Suprapubic skin (tissue), 4 donors: ENCODE measurements at places on chromosomes 1 and 21. TPM values are rescaled to one million over a fixed set of nuclear protein-coding genes. Genes with fewer than 3 reads are reported as not detected.

DNA sequence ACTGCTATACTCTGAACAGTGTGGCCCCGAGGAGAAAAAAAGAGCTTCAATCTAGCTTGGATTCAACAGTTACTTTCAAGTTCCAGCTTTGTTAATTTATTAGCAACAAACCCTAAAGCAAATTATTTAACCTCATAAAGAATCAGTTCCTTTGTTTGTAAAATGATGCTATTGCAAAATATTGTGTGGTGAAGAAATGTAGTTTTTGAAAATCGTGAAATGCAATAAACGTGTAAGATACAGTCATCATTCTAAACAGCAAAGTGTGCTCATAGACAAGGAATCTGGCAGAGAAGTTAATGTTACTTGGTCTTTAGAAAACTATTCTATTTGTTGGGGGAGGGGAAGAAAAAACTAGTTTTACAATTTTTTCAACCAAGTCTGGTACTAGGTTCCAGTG is 297.6 kb upstream of the ADGRL4 start:
- H3K4me1 ChIP-seq: no peaks in the 10 kb centered on the region
- H3K27ac ChIP-seq: no peak overlapping the region
- no peak for DNase-seq
- H3K36me3 ChIP-seq: no peaks in the 10 kb centered on the region
- H3K4me3 ChIP-seq: no peak overlapping the region

Gene IFI16
- 67.1 TPM for total RNA-seq

- H3K36me3 ChIP-seq: no peaks in the 10 kb centered on the region
- no peak overlapping the region for H3K4me3 ChIP-seq
- no peak for DNase-seq
- peaks cover 37% of the 10 kb centered on the region for H3K4me1 ChIP-seq
- peak overlapping the region; percentile 84 for H3K27ac ChIP-seq
- H3K27me3 ChIP-seq: peaks cover 100% of the 10 kb centered on the region
Observed at GRCh38 chr1:118989878-118990378, 1.8 kb upstream of the TBX15 start.

Gene GUCA2B
- not detected for total RNA-seq

DNA sequence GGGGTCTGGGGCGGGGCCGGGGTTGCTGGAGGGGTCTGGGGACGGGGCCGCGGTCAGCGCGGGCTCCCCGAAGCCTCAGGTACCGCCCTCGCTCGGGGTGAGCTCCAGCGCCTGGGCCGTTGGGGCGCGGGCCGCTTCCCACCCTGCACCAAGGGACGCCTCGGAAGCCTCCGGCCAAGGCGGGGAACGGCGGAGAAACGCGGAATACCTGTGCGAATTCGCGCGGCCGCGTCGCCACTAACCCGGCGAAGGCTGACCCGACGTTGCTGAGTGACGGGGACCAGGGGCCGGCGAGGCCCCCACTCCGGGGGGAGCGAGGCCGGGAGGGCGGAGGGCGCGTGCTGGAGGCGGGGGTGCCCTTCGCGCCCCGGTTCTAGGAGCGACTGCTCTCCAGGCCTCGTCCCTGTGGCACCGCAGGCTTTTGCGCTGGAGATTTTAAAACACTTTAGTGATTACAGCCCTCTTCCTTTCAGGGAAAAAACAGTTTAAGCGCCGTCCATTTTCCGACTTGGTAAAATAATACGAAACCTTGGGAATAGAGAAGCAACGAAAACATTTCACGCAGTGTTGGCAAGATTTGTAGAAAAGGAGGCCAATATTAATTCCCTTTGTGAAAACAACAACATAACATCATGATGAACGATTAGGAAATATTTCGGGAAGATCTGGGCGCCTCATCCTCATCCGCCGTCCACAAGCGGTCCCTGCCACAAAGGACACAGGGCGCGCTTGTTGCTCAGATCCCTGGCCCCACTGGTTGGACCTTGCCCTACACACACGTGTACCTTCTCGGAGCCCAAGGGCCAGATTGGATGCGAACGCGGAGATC is 971 bp upstream of the GNG4 start:
- peaks cover 28% of the 10 kb centered on the region for H3K4me1 ChIP-seq
- no peak overlapping the region for H3K27ac ChIP-seq
- no peaks in the 10 kb centered on the region for H3K36me3 ChIP-seq
- peak overlapping the region; percentile 66 for H3K4me3 ChIP-seq
- H3K27me3 ChIP-seq: peaks cover 81% of the 10 kb centered on the region
- DNase-seq: no peak

- no peak for DNase-seq
- no peak overlapping the region for H3K27ac ChIP-seq
- H3K27me3 ChIP-seq: no peaks in the 10 kb centered on the region
- peaks cover 5% of the 10 kb centered on the region for H3K36me3 ChIP-seq
- no peak overlapping the region for H3K4me3 ChIP-seq
Observed at GRCh38 chr1:17012775-17013490, 1.2 kb upstream of the ATP13A2 start.

GRCh38 chr1:235999259-235999925 is 65.5 kb downstream of the NID1 start:
- peak overlapping the region; percentile 25 for H3K27ac ChIP-seq
- peaks cover 4% of the 10 kb centered on the region for H3K36me3 ChIP-seq
- no peak overlapping the region for H3K4me3 ChIP-seq
- peaks cover 6% of the 10 kb centered on the region for H3K4me1 ChIP-seq
- no peaks in the 10 kb centered on the region for H3K27me3 ChIP-seq

Gene AMY1C
- not detected for total RNA-seq

DNA sequence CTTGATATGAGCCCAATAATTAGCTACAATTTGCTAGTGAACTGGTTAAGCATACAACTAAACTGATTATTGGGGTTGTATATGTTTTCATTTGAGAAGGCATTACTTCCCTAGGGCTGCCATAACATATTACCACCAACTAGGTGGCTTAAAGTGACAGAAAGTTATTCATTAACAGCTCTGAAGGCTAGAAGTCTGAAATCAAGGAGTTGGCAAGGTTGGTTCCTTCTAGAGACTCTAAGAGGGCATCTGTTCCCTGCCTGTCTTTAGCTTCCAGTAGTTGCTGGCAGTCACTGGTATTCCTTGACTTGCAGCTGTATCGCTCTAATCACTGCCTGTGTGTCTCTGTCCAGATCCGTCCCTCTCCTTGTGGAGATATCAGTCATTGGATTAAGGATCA is 86.3 kb downstream of the LHX9 start:
- no peaks in the 10 kb centered on the region for H3K4me1 ChIP-seq
- no peaks in the 10 kb centered on the region for H3K36me3 ChIP-seq
- no peak for DNase-seq
- H3K4me3 ChIP-seq: no peak overlapping the region
- H3K27ac ChIP-seq: no peak overlapping the region
- no peaks in the 10 kb centered on the region for H3K27me3 ChIP-seq

DNA sequence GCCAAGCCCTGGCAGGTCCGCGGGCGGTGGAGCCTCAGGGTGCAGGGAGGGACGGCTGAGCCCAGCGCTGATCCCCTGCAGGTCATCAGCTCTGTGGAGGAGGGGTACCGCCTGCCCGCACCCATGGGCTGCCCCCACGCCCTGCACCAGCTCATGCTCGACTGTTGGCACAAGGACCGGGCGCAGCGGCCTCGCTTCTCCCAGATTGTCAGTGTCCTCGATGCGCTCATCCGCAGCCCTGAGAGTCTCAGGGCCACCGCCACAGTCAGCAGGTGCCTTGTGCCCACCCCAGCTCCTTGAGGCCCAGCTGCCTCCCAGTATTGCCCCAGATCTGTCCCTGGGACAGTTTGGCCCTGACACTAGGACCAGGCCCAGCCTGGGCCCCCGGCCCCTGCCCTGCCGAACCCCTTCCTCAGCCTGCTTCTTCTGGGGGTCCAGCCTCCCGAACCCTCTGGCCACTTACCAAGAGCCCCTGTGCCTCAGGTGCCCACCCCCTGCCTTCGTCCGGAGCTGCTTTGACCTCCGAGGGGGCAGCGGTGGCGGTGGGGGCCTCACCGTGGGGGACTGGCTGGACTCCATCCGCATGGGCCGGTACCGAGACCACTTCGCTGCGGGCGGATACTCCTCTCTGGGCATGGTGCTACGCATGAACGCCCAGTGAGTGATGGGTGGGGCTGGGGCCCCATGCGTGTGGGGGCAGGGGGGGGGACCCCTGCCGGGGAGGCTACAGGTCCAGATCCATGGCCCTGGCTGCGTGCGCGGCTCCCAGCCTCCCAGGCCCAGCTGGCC is 35.4 kb upstream of the C1QA start:
- H3K4me3 ChIP-seq: no peak overlapping the region
- no peak overlapping the region for H3K27ac ChIP-seq
- H3K4me1 ChIP-seq: no peaks in the 10 kb centered on the region
- H3K27me3 ChIP-seq: peaks cover 83% of the 10 kb centered on the region
- no peaks in the 10 kb centered on the region for H3K36me3 ChIP-seq

Gene OLFM3
- not detected for total RNA-seq

DNA sequence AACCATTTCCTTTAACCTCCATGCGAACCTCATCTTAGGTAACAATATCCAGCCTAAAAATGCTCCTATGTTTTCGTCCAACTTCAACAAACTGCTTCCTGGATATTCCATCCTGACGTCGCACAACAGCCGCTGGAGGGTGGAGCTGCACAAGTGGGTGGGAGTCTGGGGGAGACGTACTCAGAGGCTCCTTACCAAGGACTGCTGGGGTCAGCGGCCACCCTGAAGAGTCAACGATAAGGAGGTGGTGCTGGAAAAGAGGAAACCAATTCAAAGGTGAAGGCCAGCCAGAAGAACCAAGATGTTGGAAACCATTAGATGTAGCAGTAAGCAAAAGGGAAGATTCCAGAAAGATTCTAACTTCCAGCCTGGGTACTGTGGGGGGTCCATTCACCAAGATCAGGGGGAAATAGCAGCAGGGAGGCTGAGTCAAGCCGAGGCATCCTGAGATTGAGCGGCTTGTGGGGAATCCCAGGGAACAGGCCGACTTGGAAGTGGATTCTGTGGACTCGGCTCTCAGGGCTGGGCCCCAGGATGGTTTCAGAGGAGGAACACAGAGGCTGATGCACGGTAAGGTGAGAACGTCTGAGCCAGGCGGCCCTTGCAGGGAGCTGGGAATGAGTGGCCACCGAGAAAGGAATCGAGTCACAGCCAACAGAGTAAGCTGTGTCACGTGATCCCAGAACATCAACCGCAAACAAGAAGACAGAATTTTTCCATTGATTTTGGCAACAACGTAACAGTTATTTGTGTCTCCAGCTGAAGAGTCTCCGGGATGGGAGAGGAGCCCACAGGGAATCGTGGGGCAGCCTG is 375.7 kb downstream of the NPHP4 start:
- H3K27ac ChIP-seq: no peak overlapping the region
- no peaks in the 10 kb centered on the region for H3K4me1 ChIP-seq
- H3K4me3 ChIP-seq: no peak overlapping the region

GRCh38 chr1:116257341-116257767 is 115.7 kb upstream of the ATP1A1 start:
- H3K27ac ChIP-seq: no peak overlapping the region
- DNase-seq: no peak
- no peaks in the 10 kb centered on the region for H3K27me3 ChIP-seq
- no peak overlapping the region for H3K4me3 ChIP-seq
- peaks cover 5% of the 10 kb centered on the region for H3K4me1 ChIP-seq
- H3K36me3 ChIP-seq: no peaks in the 10 kb centered on the region

DNA sequence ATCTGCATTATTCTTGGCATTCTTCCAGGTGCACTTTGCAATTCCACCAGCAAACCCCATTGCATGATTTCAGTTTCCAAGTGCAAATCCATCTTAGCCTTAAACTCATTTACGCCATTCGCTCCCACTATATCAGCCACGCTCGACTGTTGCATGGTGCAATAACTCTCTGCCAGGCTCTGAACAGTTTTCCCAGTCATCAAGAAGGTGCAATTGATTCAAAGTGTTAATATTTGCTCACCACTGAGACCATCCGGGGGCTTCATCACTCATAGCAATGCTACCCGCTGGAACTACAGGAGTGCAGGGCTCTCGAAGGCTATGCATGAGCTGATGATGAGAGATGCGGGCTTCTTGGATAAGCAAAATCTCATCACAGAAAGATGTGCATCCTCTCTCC is 488.2 kb downstream of the OMA1 start:
- no peak overlapping the region for H3K27ac ChIP-seq
- H3K4me3 ChIP-seq: no peak overlapping the region
- H3K36me3 ChIP-seq: no peaks in the 10 kb centered on the region
- H3K27me3 ChIP-seq: peaks cover 3% of the 10 kb centered on the region

- no peaks in the 10 kb centered on the region for H3K27me3 ChIP-seq
- no peak overlapping the region for H3K27ac ChIP-seq
- no peak for DNase-seq
- no peak overlapping the region for H3K4me3 ChIP-seq
- H3K4me1 ChIP-seq: no peaks in the 10 kb centered on the region
Observed at GRCh38 chr1:3817138-3817740, 20.9 kb upstream of the LRRC47 start.
